Activated CD4-positive, alpha-beta memory T cell treated with anti-CD3 and anti-CD28 coated beads, Interleukin-2, amount 10 ng/mL, durations not matched to agents 7 days and 5 days (primary cell): ENCODE measurements at places on chromosomes 11 and 22. TPM values are rescaled to one million over a fixed set of nuclear protein-coding genes. Genes with fewer than 3 reads are reported as not detected.

The CCDC81 gene
- 0.45 TPM for total RNA-seq

The NAALADL1 gene
- 16.8 TPM for total RNA-seq

The TRAF6 gene
- total RNA-seq = 12.8 TPM

The CCDC188 gene
- total RNA-seq = 0.33 TPM

The RPS6KB2 gene
- 56.9 TPM for total RNA-seq

The SLC16A8 gene
- total RNA-seq = not detected

The RBM14 gene
- 120 TPM for total RNA-seq

The YPEL1 gene
- 17.5 TPM for total RNA-seq

The GVQW3 gene
- 3.7 TPM for total RNA-seq

The ANGPTL5 gene
- not detected for total RNA-seq

The NEFH gene
- 2.7 TPM for total RNA-seq

The PIK3IP1 gene
- 57.8 TPM for total RNA-seq

The FREY1 gene
- 2.3 TPM for total RNA-seq

The MOV10L1 gene
- not detected for total RNA-seq

The AP5B1 gene
- total RNA-seq = 21.5 TPM

The BTBD18 gene
- not detected for total RNA-seq

The CDC42BPG gene
- 0.70 TPM for total RNA-seq

The YAP1 gene
- total RNA-seq = 0.18 TPM

The NRIP3 gene
- total RNA-seq = 1.9 TPM

The CNIH2 gene
- total RNA-seq = 2.1 TPM

The OR51E2 gene
- not detected for total RNA-seq

The RFPL3 gene
- not detected for total RNA-seq

The VSIG2 gene
- total RNA-seq = 0.55 TPM

The DGAT2 gene
- total RNA-seq = 1.4 TPM

The HDAC10 gene
- total RNA-seq = 90.0 TPM

The APOA5 gene
- total RNA-seq = not detected

The TECTA gene
- total RNA-seq = 0.10 TPM

The SMIM35 gene
- total RNA-seq = 0.45 TPM

The B4GALNT4 gene
- total RNA-seq = 0.53 TPM

The TNNI2 gene
- total RNA-seq = 0.38 TPM

The ISX gene
- total RNA-seq = not detected

The APOBEC3G gene
- total RNA-seq = 145 TPM
